CD4-positive, CD25-positive, alpha-beta regulatory T cell (primary cell): ENCODE measurements at places on chromosomes 2 and 18.

DNA sequence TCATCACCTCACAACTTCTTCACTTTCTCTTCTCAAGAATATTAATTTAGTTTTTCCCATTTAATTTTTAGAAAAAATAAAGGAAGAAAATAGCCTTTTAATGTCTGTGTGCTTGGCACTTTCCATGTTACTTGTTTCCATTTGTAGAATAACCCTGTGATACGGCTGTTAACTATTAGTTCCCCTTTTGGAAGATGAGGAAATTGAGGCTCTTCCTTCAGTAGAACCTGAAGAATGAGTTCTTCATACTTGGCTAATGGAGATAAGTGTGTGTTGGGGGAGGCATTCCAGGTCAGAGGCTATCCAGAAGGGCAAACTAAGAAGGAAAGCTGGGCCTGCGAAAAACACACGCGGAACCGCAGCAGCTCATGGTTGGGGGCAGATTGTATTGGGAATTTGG lies 38.3 kb downstream of the ZNF532 start:
- DNase-seq: no peak

DNA sequence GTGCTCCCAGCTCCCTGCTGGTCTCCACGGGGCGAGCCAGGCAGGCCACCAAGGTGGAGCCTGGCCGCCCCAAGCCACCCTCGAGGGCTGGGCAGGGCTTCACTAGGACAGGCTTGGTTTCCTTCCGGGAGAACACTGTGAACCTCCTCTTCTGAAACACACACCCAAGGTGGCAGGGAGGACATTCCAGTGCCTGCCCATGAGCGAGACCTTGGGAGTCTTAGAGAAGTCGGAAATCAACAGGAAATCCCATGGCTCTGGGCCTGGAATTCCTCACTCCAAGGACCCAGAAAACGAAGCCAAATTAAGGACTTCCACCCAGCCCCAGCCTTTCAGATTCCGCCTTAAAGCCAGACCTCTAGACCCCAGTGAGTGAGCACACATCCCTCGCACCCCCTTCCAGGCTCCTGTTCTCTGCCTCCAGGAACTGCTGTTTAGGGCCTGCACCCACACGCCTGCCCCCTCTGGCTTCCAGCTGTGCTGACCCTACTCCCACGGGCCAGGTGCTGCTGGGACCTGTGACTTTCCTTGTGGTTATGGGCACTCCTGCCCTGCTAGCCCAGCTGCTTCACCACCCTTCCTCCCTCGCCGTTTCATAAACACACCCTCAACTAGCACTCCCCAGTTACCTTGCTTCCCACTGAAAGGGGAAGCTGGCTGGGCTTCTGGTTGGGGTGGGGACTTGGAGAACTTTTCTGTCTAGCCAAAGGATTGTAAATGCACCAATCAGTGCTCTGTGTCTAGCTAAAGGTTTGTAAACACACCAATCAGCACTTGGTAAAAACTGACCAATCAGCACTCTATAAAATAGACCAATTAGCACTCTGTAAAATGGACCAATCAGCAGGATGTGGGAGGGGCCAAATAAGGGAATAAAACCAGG lies 13.7 kb downstream of the GPR17 start:
- DNase-seq: no peak

GRCh38 chr2:24972315-24972961 lies 683 bp upstream of the DNAJC27 start:
- peak; percentile 4 for DNase-seq

GRCh38 chr2:47300609-47301276 lies 102.2 kb upstream of the MSH2 start:
- DNase-seq: peak; percentile 38

GRCh38 chr2:145984580-145984979 lies 1464.7 kb upstream of the ZEB2 start:
- DNase-seq: no peak

DNA sequence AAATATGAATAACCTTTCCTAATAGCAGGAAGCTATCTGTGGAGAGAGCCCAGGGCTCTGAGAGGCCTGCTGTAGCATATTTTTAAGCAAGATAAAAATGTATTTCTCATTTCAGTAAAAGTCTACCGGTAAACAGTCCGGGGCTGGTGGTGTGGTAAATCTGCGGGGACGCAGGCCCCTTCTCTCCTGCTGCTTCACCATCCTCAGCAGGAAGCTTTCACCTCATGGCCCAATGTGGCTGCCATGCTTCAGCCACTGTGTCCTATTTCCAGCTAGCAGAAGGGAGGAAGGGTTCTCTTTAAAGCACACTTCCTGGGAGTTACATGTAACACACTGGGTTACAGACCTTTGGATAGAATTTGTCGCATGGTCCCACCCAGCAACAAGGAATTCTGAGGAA lies 79.5 kb upstream of the ODC1 start:
- DNase-seq: no peak

GRCh38 chr2:65390134-65390533 lies 42.3 kb downstream of the SPRED2 start:
- DNase-seq: no peak

DNA sequence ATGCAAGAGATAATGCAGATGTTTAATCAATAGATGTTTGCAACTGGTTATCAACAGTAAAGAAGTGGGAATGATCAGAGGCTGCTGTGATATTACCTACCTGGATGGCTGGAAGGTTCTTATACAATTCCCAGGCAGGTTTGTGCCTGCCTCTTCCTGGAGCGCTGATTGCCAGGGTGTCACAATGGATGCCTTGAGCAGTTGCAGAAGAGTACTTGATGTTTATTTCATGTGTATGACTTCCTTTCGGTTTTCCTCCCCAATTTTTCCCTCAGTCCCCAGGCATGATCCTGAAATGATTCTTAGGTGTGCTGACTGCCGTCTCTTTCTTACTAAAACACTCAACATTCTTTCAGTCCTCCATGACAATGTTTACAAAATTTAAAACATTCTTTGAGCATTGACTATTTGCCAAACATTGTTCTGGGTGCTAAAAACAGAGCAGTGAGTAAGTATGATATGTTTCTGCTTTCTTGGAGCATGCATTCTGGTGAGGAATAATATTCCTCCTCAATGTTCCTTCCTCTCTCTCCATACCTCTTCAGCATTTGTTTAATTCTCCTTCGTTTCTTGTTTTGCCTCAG lies 416.6 kb upstream of the TRIB2 start:
- no peak for DNase-seq

GRCh38 chr2:100895934-100896685 lies 76.2 kb downstream of the NPAS2 start:
- DNase-seq: no peak

GRCh38 chr2:18639756-18640453 lies 50.5 kb upstream of the NT5C1B start:
- no peak for DNase-seq

- no peak for DNase-seq
Observed at GRCh38 chr2:121768143-121768755, 12.8 kb downstream of the TSN start.

DNA sequence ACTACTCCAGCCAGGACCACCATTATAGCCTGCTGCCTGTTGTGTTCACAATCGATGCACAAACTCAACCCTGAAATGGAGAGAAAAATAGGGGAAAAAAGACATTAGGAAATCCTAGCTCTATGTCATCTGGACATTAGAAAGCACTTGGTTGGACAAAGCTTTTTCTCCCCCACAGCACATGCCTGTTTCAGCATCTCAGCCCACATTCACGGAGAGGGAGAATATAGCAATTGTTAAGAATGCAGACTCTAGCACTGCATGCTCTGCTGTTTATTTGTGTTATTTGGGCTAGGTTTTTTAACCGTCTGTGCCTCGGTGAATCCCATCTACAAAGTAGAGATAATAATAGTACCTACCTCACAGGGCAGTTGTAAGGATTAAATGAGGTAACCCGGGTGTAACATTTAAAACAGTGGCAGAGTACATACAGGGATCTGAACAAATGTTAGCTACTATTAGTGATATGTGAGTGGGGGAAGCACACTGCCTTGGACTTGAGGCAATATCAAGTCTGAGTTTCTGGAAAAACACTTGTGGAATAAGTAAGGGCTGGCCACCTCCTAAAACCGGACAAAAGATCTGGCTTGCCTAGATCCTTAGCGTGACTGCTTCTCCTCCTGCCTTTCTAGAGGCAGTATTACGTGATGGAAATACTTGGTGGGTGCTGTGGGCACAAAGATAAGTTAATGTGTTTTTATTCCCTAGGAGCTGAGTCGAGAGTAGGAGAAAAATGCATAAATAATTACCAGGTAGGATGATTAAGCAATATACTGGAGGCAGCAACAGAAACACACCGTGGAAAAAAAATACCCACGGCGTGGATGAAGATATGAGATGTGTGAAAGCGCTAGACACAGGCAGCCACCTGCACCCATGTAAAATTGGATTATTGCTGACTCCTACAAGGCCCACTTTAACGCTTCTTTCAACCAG lies 1.0 kb upstream of the PPP1CB start:
- peak; percentile 10 for DNase-seq

DNA sequence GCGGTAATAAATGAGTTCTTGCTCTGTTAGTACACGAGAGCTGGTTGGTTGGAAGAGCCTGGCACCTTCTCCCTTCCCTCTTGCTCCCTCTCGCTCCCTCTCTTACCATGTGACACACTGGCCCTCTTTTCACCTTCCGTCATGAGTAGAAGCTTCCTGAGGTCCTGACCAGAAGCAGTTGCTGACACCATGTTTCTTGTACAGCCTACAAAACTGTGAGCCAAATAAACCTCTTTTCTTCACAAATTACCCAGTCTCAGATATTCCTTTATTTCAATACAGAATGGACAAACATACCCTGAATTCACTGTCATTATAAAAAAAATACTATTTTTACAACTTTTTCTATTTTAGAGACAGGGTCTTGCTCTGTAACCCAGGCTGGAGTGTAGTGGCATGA lies 40.7 kb downstream of the EMILIN2 start:
- no peak for DNase-seq

DNA sequence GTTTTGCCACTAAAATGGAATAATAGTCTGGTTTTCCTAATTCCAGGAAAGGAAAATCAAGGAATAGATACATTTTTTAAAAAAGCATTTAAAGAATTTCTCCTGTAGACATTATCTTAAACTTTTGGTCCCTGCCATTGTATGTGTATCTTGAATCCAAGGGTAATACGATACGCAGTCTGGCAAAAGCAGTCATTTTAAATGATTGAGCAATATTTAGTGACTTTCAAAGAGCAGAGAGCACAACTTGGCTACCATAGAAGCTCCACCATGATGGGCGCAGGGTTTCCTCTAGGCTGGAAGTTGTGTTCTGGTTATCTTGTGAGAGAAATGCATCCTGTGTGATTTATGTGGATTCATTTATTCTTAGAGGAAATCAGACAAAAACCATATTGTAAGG lies 92.9 kb downstream of the NEDD4L start:
- no peak for DNase-seq
